ENCODE measurements at places on chromosomes 5 and 9. TPM values are rescaled to one million over a fixed set of nuclear protein-coding genes. Genes with fewer than 3 reads are reported as not detected.

- H3K36me3 ChIP-seq: no peaks in the 10 kb centered on the region
- H3K4me3 ChIP-seq: no peak overlapping the region
- H3K4me1 ChIP-seq: no peaks in the 10 kb centered on the region
Measured at GRCh38 chr5:67268231-67269021, 71.8 kb upstream of the CD180 start.

GRCh38 chr5:110377943-110378342 is 348.5 kb downstream of the TMEM232 start:
- H3K27ac ChIP-seq: no peak overlapping the region
- H3K4me3 ChIP-seq: no peak overlapping the region
- no peaks in the 10 kb centered on the region for H3K27me3 ChIP-seq
- no peaks in the 10 kb centered on the region for H3K4me1 ChIP-seq
- no peaks in the 10 kb centered on the region for H3K36me3 ChIP-seq

DNA sequence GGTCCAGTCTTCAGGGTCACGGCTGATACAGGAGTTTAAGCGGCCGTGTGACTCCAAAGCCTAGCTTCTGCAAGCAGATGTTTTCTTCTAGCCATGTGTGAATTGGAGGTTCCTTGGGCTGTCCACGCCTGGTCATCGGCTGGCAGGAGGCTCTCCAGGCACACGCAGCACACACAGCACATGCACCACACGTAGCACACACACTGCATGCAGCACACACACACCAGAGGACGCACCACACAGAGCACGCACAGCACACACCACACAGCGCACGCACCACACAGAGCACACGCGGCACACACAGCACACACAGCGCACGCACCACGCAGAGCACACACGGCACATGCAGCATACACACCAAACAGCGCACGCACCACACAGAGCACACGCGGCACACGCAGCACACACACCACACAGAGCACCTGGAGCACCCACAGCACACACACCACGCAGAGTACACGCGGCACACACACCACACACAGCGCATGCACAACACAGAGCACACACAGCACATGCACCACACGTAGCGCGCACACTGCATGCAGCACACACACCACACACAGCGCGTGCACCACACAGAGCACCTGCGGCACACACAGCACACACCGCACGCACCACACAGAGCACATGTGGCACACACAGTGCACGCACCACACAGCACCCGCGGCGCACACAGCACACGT is 234.3 kb downstream of the FANCC start:
- H3K4me3 ChIP-seq: no peak overlapping the region
- H3K27me3 ChIP-seq: no peaks in the 10 kb centered on the region
- no peak overlapping the region for H3K27ac ChIP-seq

- H3K36me3 ChIP-seq: peaks cover 15% of the 10 kb centered on the region
- no peak overlapping the region for H3K4me3 ChIP-seq
- H3K4me1 ChIP-seq: no peaks in the 10 kb centered on the region
- no peak for DNase-seq
- no peaks in the 10 kb centered on the region for H3K27me3 ChIP-seq
Measured at GRCh38 chr9:5917888-5918287, 27.2 kb downstream of the MLANA start.

SARDH gene
- polyA plus RNA-seq: 2.5 TPM
